Activated T-cell treated with anti-CD3 and anti-CD28 coated beads, Interleukin-2, amount 50 U/mL, for 24 hours (primary cell): ENCODE measurements at places on chromosomes 6 and 20.

GRCh38 chr6:56794421-56794820 lies 151.7 kb upstream of the DST start:
- no peak overlapping the region for H3K4me3 ChIP-seq
- H3K4me1 ChIP-seq, result no peaks in the 10 kb centered on the region
- H3K27ac ChIP-seq, result no peak overlapping the region
- H3K36me3 ChIP-seq, result no peaks in the 10 kb centered on the region
- no peak for DNase-seq

- no peak overlapping the region for H3K27ac ChIP-seq
- H3K27me3 ChIP-seq, result no peaks in the 10 kb centered on the region
- no peak overlapping the region for H3K4me3 ChIP-seq
- H3K36me3 ChIP-seq, result peaks cover 7% of the 10 kb centered on the region
- no peak for DNase-seq
- peaks cover 69% of the 10 kb centered on the region for H3K4me1 ChIP-seq
Measured at GRCh38 chr6:144341831-144342527, 56.8 kb downstream of the UTRN start.

DNA sequence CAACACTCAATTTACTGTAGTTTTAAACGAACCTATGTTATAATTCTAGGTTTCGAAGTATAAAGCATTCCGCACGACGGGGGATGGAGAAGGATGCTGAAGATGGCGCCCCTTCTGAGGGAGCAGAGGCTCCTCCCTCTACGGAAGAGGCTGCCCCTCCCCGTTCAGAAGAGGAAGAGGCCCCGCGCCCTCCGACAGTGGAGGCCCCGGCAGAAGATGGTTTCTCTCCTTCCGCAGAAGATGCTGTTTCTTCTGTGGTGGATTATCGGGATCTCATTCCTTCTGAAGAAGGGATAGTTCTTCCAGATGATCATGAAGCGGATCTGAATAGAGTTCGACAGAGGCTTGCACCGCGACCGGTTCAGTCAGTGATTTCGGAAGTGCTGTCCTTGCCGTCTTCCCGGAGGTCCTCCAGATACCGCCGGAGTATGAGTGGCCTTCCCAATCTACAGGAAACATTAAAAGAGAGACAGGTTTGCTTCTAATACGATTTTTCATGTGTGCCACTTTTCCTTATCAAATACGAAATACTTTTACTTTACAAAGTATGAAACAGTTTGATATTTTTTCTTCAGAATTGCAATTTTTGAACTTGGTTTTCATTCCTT lies 7.7 kb downstream of the DNAH8 start:
- no peak overlapping the region for H3K4me3 ChIP-seq
- H3K27me3 ChIP-seq, result peaks cover 43% of the 10 kb centered on the region
- no peak overlapping the region for H3K27ac ChIP-seq

- H3K4me1 ChIP-seq, result no peaks in the 10 kb centered on the region
- H3K4me3 ChIP-seq, result no peak overlapping the region
- no peaks in the 10 kb centered on the region for H3K36me3 ChIP-seq
- DNase-seq, result no peak
- no peak overlapping the region for H3K27ac ChIP-seq
Measured at GRCh38 chr20:8065691-8066090, 46.1 kb upstream of the TMX4 start.

- peaks cover 9% of the 10 kb centered on the region for H3K4me1 ChIP-seq
- no peak overlapping the region for H3K4me3 ChIP-seq
- peaks cover 66% of the 10 kb centered on the region for H3K36me3 ChIP-seq
- no peaks in the 10 kb centered on the region for H3K27me3 ChIP-seq
Measured at GRCh38 chr6:5214570-5215052, 46.1 kb downstream of the LYRM4 start.

GRCh38 chr6:106572436-106572835 lies 56.9 kb downstream of the RTN4IP1 start:
- no peak overlapping the region for H3K4me3 ChIP-seq
- H3K27me3 ChIP-seq, result no peaks in the 10 kb centered on the region
- H3K4me1 ChIP-seq, result peaks cover 14% of the 10 kb centered on the region
- H3K36me3 ChIP-seq, result peaks cover 48% of the 10 kb centered on the region
- H3K27ac ChIP-seq, result peak overlapping the region; percentile 16

GRCh38 chr6:6772751-6773150 lies 184.2 kb downstream of the LY86 start:
- H3K4me3 ChIP-seq, result no peak overlapping the region
- no peaks in the 10 kb centered on the region for H3K36me3 ChIP-seq
- H3K27me3 ChIP-seq, result peaks cover 22% of the 10 kb centered on the region
- DNase-seq, result no peak
- H3K27ac ChIP-seq, result no peak overlapping the region

DNA sequence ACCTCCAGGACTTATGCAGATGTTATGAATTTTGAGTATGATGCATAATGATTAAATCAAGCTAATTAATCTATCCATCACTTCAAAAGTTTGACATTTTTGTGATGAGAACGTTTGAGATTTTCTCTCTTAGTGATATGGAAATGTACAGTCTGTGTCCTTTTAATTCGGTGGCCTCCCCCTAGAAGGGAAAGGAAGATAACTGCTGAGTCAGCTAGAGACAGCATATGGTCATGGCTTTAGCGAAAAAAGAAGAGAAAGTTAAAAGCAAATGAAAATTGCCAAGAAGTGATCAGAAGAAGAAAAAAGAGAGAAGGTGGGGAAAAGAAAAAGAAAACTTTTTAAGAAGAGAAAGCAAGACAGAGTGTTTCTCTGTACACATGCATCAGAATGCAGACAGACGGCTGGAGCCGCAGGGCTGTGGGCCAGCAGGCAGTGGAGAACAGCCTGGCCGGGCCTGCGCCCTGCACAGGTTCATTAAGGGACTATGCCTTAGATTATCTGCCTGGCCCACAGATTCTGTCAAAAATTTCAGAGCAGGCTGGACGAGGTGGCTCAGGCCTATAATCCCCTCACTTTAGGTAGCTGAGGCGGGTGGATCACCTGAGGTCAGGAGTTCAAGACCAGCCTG lies 7.7 kb downstream of the PRR18 start:
- DNase-seq, result no peak
- H3K27me3 ChIP-seq, result peaks cover 30% of the 10 kb centered on the region
- H3K27ac ChIP-seq, result no peak overlapping the region
- no peak overlapping the region for H3K4me3 ChIP-seq
- no peaks in the 10 kb centered on the region for H3K4me1 ChIP-seq
- no peaks in the 10 kb centered on the region for H3K36me3 ChIP-seq

DNA sequence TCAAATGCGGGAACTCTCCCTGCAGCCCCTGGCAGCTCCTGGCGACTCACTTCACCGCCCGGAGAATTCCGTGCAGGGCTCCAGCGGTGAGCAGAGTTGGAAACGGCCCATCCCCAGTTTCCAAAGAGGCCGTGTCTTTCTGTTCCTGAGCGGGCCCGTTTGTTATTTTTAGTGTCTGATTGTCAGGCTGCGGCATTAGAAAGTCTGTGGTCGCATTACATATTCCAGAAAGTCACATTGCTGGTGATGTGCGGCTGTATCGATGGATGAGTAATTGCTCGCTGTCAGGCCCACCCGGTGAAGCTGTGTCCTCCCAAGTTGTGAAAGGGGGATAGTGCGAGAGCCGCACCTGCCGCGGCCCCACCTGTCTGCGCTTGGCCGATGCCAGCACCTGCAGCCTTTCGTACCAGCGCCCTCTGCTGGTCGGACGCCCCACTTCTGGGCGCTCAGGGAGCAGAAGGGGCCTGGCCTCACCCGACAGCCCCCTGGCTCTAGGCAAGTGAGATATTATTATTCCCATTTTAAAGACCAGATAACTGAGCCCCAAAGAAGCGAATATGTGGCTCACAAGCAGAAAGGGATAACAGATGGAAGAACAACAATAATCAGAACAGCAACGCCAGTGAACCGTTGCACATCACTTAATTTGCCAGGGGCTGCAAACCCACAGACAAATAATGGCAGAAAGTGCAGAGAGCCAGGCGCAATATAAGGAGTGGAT lies 244.9 kb downstream of the TSHZ2 start:
- H3K4me1 ChIP-seq, result peaks cover 45% of the 10 kb centered on the region
- DNase-seq, result peak; percentile 88
- peak overlapping the region; percentile 53 for H3K4me3 ChIP-seq
- H3K27me3 ChIP-seq, result peaks cover under 1% of the 10 kb centered on the region
- peaks cover 5% of the 10 kb centered on the region for H3K36me3 ChIP-seq

- no peaks in the 10 kb centered on the region for H3K27me3 ChIP-seq
- H3K27ac ChIP-seq, result no peak overlapping the region
- DNase-seq, result no peak
- H3K4me3 ChIP-seq, result no peak overlapping the region
Measured at GRCh38 chr6:22221630-22222029, 75.2 kb downstream of the PRL start.
